ENCODE measurements at places on chromosomes 5 and 9. TPM values are rescaled to one million over a fixed set of nuclear protein-coding genes. Genes with fewer than 3 reads are reported as not detected.

- DNase-seq, result no peak
Measured at GRCh38 chr5:71740015-71740753, 21.1 kb downstream of the CARTPT start.

GRCh38 chr9:14158136-14158813 lies 155.7 kb downstream of the NFIB start:
- no peak for DNase-seq

DNA sequence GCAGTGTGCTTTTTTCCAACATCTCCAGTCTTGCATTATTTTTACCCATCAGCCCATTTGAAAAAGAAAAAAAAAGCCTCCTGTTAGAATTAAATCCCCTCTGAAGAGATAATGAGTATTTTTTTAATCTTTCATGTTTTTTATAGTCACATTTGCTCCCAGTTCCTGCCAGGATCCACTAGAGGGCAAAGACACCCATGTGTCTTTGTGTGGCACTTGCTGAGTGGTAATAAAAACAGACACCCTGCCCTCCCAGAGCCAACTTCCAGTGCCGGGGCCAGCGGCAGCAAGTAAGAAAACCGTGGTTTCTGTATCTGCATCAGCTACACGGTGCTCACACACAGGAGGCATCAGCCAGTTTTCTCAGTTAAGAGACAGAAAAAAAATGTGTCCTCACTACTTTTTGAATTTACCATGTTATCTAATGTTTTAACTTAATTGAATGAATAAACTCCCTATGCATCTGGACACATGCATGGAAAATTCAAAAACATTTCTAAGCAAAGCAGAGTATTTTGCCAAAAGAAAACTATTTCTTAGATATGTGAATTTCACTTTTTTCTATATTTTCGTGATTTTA lies 70.2 kb upstream of the PLEKHG4B start:
- DNase-seq, result no peak

The LMX1B gene
- 6.9 TPM for total RNA-seq

DNA sequence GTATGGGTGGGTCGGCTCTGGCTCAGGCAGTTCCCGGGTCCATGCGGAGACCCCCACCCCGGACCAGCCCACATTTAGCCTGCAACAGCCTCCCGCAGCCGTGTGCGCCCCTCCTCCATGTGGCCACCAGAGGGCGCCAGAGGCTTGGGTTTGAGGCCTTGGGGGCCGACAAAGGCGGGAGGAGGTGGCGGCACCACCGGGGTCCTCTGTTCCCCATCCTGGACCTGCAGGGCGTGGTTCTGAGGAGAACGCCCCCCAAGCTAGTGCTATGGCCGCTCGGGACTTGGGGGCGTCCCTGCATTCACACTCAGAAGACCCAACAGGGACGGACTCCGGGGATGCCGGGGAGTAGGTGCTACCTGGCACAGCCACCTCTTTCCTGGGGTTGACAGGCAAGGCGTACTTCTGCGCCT lies 16.5 kb downstream of the ASS1 start:
- peak; percentile 90 for DNase-seq
